ENCODE measurements at places on chromosomes 16 and 17. TPM values are rescaled to one million over a fixed set of nuclear protein-coding genes. Genes with fewer than 3 reads are reported as not detected.
A peak's percentile ranks its signal among the peaks of the same experiment; 100 is the strongest.

DNA sequence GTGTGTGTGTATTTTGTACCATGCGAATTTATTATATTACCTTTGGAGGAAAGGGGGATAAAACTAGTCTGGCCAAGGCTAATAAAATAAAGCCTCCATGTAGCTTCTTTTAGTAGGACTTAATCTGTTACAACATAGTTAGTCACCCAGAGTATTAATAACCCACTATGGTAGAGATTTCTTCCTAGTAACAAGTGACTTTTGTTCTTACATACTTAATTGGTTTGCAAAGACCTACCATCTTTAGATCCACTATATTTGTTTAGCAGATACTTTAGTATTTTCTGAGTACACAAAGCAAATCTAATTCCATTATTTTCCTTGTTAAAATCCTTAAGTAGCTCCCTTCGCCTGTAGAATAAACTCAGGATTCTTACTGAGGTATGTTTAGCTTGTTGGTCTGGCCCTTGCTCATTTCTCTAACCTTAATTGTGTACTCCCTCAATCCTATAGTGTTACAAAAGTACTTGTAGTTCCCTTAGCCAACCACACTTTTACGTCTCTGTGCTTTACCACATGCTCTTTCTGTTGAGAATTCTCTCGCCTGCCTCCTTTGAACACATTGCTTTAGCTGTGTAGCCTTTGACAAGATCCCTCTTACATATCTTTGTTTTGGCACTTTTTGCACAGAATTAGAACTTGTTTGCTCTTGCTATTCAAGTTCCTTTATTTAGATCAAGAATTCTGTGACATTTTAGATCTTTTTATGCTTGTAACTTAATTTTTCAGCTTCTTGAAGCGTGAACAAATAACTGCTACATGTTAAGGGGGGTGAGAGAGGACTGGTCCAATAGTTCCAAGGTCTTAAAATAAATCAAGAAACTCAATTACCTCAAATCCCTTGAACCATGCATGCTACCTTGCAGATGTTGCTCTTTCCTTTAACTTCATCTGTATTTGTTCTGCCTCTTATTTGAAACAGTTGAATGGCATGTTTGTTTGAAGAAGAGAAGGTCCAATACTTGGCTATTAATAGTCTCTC is 23.8 kb downstream of the CLTC start:
- DNase-seq = peak; percentile 55

The ADCY7 gene
- 4.4 TPM for total RNA-seq

DNA sequence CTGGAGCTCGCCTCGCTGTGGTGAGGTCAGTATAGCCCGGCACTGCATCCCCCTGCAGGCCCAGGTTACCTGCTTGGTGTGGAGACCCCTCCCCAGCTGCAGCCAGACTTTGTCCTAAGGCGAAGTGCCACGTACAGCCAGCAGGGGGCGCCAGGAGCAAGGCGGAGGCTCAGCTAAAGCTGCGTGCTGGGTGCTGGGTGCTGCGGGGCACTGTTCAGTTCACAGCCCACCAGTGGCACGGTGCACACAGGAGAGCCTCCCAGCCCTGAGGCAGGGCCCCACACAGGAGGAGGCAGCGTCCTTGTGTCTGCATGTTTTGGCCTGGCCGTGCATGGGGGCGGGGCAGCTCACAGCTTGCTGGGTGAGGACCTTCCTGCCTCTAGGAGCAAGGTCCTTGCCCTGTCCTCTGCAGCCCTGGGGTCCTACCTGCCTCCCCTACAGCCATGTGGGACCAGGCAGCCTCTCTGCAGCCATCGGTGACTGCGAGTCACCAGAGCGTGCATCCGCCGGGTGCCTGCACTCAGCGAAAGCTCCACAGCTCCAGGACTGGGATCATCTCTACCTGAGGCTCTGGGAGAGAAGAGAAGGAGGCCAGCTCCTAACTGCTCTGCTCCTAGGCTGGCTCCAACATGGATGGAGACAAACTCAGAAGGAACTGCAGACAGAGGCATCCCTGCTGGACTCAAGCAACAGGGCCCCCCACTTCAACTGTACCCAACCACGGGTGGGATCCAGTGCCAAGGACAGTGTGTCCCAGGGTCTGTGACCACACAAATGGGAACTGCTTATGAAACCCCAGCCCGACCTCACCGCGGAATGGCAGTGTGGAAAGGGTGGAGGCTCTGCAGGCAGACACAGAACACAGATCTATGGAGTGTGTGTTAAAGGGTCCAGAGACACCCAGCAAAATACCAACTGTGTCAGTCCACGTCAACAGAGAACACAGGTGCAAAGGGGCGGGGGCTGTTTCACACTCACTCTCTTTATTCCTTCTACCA is 19.0 kb downstream of the SLC7A5 start:
- peak; percentile 62 for DNase-seq

The GJD3 gene
- total RNA-seq = not detected

The RGS11 gene
- 0.35 TPM for total RNA-seq
